MG63 (cell line): ENCODE measurements at places on chromosomes 4 and X.

GRCh38 chrX:19721726-19722370 lies 165.6 kb downstream of the SH3KBP1 start:
- DNase-seq, result peak; percentile 81

DNA sequence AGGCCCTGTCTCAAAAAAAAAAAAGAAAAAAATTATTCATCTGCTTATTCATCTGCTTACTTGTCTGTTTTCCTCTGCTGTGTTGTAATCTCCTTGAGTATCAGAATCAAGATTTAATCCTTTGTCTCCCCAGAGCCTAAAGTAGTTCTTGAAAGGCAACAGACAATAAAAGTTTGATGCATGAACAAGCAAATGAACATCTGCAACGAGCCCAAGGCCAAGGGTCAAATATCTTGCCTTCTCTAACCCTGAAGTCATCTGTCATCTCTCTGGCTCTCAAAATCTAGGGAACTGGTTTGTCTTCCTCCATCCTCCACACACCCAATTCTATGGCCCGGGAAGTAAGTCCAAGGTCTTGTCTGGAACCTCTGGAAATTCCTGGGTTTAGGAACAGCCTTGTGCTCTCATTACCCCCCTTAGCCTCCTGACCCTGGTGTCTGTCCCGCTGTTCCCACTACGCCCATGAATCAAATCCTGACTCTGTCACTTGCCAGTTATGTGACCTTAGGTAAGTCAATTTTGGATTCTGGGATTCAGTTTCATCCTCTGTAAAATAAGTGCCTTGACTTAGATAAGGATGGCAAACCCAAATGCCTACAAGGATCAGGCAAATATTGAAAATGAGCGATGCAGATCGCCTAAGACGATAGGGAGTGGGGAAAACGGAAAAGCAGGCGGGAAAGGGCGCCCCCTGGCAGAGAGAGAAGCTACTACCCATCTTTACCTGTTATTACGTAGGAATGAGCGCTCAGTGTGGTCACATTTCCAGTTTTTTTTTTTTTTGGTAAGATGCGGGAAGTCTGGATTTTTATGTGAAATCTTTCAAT lies 102.7 kb upstream of the DHX15 start:
- no peak for DNase-seq

DNA sequence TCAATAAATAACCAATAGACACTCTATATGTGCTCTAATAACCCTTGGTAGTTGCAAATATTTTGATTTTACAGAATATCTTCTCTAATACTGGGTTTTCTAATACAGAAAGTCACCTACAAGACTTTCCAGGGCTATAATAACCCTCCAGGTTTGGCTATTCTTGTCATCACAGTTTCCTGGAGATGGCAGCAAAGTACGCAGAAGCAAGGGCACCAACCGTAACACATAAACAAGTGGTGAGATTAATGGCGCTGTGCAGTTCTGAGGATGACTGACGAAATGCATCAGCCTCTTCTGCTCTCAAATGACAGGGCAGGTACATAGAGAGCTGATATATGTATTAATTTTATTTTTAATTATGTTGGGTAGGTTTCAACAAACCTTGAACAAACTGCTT lies 122.4 kb downstream of the C4orf33 start:
- no peak for DNase-seq

GRCh38 chr4:128517739-128518510 lies 230.3 kb upstream of the PGRMC2 start:
- peak; percentile 90 for DNase-seq

- DNase-seq, result no peak
These were observed 459.4 kb downstream of the IDS start for GRCh38 chrX:149045645-149046210.

GRCh38 chrX:73940893-73941470 lies 363.0 kb upstream of the ZCCHC13 start:
- no peak for DNase-seq

DNA sequence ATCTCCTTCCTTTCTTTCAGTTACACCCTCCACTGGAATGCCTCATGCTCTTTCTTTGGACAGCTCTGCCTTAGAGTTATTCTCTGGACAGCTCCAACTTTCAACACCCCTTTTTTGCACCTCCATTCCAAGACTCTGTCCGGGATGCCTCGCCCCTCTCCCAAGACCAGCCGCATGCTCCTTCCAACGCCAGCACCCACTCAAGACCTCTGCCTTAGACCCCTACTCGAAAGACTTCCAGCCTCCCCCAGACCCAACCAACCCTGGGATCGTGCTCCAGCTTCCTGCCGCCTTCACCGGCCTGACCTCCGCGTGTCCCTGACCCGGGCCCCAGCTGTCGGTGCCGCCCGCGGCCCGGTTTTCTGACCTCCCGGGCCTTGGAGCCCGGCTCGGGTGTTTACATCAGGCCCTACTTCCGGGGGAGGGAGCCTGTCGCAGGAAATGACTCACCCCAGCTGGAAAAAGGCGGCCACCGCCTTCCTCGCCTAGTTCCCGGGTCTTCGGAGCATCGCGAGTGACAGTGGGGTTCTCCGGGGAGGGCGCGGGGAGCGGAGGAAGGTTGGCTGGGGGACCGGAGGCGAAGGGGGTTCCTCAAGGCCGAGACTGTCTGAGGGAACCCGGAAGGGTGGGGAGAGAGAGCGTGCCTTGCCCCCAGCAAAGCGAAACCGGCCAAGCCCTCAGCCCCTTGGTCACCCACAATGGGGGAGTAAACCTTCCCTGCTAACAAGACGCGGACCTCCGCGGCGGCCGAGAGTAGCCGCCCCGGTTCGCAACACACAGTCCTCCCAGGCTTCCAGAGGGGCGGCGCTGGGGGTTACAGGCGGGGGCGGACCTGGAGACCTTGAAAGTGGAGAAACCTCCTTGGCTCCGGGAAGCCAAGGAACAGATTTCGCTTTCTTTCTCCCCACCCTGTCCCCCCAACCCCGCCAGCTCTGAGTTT lies at the start of gene WDR45:
Gene WDR45 (minus strand): TSS at position 399 of the 940 bp plus-strand sequence. CDS start 1,792 bp downstream, outside the sequence.
- peak; percentile 80 for DNase-seq

GRCh38 chrX:141733371-141733770 lies 34.8 kb upstream of the SPANXD start:
- DNase-seq, result peak; percentile 21

- DNase-seq, result no peak
These were observed 95.5 kb upstream of the KLHL13 start for GRCh38 chrX:118211891-118212816.

DNA sequence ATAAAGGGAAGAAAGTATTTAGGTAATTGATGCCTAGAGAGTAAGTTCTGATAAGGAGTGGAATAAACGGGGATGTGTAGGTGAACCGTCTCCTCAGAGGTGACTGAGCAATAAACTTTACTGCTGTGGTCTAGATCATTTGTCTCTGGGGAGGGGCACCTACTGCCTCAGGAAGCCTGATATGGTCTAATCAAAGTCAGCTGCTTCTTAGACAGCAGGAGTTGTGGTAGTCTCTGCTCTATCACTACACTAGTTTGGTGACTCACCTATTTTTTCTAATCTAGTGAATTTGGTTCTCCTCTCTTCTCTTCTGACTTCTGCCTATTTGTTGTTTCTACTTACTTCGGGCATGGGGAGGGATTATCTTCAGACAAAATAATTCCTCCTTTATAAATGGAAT lies 95.1 kb upstream of the STIM2 start:
- no peak for DNase-seq

DNA sequence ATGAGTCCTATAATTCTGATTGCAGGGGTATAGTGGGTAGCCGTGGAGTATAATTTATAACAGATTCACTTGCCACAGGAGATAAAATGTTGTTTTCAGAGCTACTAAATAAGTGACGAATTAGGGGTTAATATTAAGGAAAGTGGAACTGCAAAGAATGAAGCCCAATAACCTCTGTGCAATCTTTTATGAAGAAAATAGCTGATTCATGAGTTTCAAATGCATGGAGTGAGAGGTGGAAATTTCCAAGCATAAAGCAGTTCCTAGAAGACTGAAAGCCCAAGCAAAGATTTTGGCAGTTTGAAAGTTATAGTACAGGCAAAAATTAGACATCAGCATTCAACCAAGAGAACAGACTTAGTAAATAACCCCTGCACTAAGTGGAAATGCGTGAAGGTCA lies 1782.4 kb upstream of the PCDH10 start:
- DNase-seq, result no peak

- no peak for DNase-seq
These were observed 116.4 kb downstream of the PWWP3B start for GRCh38 chrX:106284431-106285025.

DNA sequence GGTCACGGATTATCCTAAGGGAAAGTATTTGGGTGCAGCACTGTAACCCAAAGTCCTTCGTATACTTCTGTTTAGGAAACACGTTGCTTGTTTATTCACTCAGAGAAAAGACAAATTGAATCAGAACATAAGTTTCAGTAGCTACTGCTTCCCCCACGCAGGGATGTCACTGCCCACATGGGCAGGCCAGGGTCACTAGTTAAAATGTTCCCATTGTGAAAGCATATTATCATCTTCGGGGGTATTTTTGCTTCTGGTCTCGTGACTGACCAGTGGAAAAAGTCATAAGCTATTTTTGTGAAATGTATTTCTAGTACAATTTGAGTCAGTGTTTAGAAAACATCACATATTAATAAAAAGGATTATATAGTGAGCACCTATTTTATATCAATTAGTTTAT lies 377.8 kb downstream of the PCDH7 start:
- DNase-seq, result no peak

DNA sequence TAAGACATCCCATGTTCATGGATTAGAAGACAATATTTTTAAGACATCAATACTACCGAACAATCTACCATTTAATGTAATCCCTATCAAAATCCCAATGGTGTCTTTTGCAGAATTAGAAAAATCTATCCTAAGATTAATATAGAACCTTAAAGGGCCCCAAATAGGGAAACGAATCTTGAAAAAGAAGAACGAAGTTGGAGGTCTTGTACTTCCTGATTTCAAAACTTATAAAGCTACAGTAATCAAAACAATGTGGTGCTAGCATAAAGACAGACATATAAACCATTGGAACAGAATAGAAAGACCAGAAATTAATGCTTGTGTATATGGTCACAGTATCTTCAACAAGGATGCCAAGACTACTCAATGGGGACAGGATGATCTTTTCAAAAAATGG lies 42.0 kb downstream of the CENPE start:
- DNase-seq, result no peak
